ENCODE measurements at places on chromosomes 12 and 14.

GRCh38 chr14:104967386-104968152 lies 10.6 kb downstream of the AHNAK2 start:
- DNase-seq, result peak; percentile 4

GRCh38 chr12:124370384-124370783 lies 75.5 kb downstream of the RFLNA start:
- DNase-seq, result no peak

GRCh38 chr12:7497661-7498060 lies 5.9 kb downstream of the CD163 start:
- DNase-seq, result no peak

DNA sequence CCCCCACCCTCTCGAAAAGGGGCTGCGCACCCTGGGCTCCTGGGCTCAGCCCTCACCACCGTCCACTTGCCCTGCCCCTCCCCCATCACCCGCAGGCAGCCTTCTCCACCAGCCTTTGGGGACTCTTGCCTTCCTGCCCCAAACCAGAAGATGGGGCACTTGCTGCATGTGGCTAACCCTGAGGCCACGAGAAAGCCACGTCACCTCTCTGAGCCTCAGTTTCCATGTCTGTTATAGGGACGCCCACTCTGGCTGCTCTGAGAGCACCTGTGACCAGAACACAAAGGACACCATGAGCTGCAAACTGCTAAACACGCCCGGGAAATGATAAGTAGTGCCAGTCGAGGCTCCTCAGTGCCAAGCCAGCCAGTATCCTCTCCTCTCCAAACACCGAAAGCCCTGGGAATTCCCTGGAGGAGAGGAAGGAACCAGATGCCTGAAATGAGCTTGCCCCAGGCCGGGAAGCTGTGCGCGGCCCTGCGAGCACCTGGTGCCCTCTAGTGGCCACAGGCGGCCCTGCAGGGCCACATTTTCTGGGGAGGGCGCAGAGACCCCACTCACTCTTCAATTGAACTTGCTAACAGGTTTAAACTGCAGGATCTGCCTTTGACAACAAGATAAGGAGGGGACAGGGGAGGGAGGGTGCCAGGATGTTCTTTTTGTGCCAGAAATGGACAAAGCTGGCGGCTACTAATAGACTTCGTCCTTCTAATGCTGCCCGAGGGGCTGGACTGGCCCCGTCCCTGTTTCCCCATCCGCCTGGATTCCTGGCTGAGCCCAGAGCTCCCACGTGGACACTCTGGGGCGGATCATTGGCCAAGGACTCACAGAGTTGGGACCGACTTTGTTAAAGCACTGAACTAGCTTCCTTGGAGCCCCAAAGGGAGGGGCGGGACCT lies 10.2 kb upstream of the SERPINA9 start:
- DNase-seq, result peak; percentile 83

- DNase-seq, result no peak
Observed at GRCh38 chr12:127559349-127560040, 707.5 kb upstream of the TMEM132C start.

DNA sequence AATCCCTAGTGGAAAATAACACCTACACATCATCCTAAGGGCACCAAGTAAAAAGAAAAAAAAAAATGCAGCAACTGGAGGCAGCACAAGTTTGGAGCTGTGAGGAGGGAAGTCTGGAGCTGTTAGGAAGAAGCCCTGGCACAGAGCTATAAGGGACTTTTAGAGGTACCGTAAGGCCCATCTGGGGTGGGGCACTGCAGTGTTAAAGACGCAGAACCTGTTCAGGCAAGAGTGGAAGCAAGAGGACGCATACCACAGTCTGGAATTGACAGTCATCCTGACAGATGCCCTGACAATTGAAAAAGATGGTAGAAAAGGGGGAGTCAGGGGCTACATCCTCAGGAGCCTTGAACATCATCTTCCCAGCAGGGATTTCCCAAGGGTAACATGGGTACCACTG lies 195.9 kb upstream of the PLEKHG7 start:
- DNase-seq, result no peak

DNA sequence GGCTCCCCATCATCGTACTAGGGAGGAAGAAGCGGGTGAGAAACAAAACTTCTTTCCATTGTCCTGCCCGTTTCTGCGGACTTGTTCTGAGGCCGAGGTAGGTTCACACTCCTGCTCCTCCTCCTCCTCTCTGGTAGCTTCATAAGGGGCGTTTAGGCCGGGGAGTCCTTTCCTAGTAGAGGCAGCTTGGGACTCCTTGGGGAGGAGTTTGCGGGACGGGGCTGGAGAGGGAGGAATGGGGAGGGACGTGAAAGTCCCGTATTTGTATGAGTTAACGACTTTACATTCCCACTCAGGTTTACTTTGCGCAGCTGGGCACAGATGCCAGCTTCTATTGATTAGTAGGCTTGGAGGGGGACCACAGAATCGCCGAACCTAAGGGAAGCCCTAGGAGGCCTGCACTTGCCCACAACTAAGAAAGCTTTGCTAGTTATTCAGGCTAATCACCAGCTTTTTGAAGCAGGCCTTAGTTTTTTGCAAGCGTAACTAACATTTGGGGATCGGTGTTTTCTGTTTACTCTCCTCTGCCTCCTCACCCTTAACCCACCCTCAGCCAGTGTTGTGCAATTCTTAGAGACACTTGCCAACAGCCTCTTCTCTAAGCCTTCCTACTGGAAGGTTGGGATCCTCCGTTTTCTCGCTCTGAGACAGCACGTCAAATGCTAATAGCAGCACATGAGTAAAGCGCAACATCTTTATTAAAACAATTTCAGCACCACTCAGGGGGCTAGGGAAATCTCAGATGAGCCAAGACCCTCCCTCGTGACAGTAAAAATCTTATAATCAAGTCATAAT lies 499 bp downstream of the RNASE4 start:
- peak; percentile 16 for DNase-seq

GRCh38 chr12:127383281-127383680 lies 883.7 kb upstream of the TMEM132C start:
- no peak for DNase-seq

DNA sequence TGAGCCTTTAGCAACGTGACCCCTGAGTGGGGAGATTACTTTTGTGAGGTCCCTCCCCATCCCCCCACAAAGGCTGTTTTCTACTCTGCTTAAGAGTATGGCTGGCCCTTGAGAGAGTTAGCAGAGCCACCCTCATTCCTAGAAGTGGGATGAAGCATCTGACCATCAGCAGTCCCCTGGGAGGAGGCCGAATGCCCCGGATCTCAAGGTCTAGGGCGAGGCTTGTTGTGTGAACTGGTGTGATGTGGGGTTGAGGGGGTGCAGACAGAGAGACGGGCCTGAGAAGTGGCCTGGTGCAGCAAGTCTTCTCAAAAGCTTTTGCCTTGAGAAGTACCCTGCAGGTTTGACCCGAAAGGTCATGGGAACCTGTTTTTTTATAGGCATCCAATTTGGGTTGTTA lies 153.0 kb upstream of the FKBP4 start:
- DNase-seq, result no peak

GRCh38 chr14:65334765-65335410 lies 77.6 kb upstream of the FUT8 start:
- no peak for DNase-seq

DNA sequence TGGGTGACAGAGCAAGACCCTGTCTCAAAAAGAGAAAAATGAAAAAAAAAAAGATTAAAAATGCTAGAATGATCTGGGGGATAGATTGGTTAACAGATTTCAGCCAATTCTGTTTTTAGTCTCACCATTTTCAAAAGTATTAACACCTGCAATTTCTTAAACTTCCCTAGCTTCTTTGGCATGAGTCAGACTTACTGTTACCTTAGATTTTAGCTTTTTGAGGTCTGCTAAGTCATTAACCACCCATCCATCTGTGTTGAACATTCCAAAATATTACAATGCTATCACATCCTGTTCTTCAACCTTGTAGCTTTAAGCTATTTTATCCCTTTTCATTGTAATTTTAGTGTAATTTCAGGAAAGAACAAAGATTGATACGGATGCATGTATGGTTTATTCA lies 59.3 kb downstream of the PPP1R13B start:
- no peak for DNase-seq

DNA sequence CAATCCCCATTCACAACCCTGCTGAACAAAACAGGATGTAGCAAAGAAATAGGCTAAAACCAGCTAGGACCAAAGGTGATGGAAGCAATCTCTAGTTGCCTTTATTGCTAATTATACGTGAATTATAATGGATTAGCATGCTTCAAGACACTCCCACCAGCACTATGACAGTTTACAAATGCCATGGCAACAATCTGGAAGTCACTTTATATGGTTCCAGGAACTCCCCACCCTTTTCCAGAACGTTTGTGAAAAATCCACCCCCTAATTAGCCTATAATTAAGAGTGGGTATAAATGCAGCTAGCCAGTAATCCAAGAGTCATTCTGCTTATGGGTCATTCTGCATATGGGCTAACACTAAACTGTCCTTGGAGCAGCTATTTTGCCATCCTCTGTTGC lies 328.7 kb downstream of the FLRT2 start:
- DNase-seq, result no peak

All from brain (organoid and tissue), 16 donors.